ENCODE measurements at places on chromosomes 1 and 21. TPM values are rescaled to one million over a fixed set of nuclear protein-coding genes. Genes with fewer than 3 reads are reported as not detected.

DNA sequence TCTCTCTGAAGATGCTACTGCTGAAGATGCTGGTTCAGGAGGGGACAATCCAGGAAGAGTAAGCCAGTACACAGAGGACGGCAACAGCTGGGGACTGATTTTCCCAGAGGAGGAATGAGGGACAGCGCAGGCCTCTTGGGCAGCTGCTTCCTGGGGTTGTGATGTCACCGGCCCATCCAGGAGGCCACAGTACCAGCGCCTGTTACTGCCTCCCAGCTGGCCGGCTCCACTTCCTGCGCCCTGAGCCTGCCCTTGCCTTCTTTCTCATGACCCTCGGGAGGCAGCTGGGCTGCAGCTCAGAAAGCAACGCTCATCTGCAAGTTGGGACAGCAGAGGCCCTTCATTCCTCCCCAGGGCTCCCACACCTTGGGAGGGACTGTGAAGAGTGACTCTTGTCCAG, 21.9 kb upstream of the ID3 start:
- no peak for DNase-seq

DNA sequence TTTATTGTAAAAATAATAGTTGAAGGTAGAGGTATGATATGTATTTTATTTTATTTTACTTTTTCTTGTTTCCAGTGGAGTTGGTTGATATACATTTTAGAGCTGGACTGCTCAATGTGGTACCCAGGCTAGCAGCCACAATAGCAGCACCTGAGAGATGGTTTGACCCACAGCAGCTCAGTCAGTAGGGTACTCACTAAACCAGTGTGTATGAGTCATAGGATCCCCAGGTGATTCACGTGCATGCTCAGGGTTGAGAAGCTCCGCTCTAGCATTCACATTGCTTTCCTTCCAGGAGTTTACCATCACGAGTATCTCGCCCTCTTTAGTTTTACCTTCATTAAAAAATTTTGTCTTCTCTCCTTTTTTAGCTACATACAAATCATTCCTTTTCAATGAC, 96.0 kb upstream of the PAXBP1 start:
- no peak for DNase-seq

GRCh38 chr1:5997316-5997715, 5.1 kb upstream of the NPHP4 start:
- DNase-seq = no peak

Gene NFIA
- total RNA-seq = 27.7 TPM

Gene ENAH
- 3.2 TPM for total RNA-seq
